ENCODE measurements at places on chromosomes 1 and 21.

GRCh38 chr1:61491497-61491896 is 233.4 kb downstream of the TM2D1 start:
- DNase-seq = no peak

- DNase-seq = no peak
Observed at GRCh38 chr21:45537111-45537745, 5.0 kb downstream of the SLC19A1 start.

DNA sequence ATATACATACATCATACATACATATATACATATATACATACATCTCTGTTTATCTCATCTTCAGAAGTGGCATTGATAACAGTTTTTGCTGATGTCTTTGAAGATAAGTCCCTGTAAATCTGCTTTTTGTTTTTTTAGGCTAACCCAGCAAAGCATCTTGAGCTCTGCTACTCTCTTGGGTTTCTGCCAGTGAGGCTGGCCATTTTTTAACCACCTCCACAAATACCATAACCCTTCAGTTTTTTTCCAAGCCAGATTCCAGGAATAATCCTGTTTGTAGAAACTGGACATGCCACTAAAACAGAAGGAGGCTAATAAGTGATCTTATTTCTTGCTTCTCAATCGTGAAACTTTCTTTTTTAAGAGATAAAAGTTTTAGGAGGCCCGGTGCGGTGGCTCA is 21.6 kb downstream of the SDHC start:
- DNase-seq = no peak

- no peak for DNase-seq
Observed at GRCh38 chr21:16578912-16579311, 849.1 kb downstream of the USP25 start.

DNA sequence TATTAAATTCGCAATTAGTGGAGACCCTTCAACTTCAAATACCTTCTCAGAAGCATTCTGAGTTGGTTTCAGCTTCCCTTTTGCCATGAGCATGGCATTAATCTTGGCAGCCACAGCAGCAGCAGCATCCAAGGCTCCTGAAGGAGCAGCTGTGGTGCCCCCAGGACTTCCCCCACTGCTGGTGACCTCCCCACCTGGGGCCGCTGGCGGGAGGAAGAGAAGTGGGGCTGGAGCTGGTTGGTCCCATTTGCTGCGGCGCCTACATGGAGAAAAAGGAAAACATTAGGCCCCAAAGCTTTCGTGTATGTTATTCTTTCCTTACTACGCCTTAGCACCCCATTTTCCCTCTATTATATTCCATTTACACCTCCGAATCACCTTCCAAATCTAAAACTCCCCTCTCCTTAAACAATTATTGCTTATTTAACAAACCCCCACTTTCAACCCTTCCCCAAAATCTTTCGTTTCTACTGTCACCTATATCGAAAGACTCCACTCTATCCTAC is 569 bp downstream of the KHDC4 start:
- DNase-seq = no peak

- no peak for DNase-seq
Observed at GRCh38 chr1:43586136-43586731, 55.6 kb downstream of the PTPRF start.

DNA sequence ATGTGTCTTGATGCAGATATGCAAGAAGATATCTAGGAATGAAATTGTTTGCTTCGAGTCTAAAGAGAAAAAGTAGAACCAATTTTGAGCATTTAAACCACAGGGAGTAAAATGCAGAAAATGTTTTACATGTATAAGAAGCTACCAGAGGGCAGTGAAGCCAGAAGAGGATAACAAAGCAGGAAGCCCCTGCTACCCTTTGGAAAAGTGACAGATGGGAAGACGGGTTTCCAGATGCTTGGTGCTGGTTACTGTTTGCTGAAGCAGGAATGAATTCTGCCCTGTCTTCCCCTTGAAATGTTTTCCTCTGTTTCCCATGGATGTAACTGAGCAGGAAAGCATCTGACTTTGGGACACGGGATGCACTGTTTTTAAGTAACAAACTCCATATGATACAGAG is 822.2 kb downstream of the MRPL39 start:
- no peak for DNase-seq

DNA sequence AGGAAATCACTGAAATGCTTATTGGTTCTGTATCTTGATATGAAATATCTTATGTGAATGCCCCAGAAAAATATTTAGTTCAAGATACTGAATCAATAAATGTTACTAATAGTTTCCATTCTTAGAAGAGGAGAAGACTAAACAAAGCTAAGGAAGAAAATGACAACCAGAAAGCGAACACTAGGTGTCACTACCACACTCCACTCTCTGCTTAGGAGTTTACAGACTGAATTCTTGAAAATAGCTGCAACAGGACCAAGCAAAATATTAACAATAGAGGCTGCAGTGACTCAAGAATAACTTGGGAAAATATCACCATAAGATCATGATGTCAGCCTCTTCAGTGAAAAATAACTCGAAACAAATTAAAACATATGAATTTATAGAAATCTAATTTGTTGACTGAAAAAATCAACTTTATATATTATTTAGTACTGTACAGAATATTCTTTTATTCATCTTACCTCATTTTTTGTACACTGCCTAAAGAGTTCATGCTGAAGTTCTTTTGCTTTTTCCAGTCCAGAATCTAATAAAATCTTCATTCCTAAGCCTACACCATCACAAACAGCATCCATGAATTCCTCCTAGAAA is 61.6 kb downstream of the KIF14 start:
- DNase-seq = peak; percentile 5

DNA sequence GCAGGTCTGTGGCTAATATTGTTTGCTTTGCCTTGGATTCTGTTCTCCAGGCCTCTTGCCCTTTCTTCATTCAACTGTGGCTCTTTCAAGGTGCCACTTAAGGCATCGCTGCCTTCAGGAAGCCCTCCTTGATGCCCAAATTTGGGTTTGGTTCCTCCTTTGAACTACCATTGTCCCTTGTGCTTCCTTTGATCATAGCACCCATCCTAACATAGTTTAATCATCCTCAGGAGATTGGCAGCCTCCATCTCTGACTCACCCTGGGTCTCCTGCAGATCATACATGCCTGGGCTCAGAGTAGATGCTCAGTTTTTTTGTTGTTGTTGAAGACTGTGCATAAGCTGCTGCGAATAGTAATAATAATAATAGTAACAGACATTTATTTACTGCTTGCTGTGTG is 54.4 kb upstream of the ACOT11 start:
- no peak for DNase-seq

DNA sequence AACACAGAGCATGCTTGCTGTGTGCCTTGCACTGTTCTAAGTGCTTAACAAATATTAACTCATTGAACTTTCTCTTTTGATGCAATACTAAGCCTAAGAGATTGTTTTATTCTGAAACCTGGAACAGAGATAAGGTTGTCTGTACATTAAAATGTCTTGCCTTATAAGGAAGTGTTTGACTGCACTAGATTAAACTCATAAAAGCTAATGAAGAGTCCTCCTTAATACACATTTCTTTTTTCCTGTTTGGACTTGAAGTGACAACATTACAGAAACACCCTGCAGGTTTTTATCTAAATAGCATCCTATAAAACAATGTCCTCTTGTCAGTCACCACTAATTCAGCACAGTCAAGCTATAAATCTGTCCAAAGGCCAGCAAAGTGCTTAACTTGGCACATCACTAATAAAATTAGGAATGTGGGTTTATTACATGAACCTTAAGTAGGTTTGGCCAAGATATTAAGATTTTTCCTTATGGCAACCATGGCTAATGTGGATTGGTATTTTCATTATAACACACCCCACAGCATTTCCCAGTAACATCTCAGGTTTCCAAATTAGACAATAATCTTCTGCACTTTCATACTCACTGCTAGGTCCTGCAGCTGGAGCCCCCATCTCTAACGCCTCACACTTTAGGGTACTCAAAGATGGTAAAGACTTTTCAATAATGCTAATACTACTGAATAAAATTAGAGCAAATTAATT is 389.7 kb downstream of the LMO4 start:
- DNase-seq = no peak

- DNase-seq = no peak
Observed at GRCh38 chr1:21579791-21580190, 70.6 kb downstream of the ALPL start.

DNA sequence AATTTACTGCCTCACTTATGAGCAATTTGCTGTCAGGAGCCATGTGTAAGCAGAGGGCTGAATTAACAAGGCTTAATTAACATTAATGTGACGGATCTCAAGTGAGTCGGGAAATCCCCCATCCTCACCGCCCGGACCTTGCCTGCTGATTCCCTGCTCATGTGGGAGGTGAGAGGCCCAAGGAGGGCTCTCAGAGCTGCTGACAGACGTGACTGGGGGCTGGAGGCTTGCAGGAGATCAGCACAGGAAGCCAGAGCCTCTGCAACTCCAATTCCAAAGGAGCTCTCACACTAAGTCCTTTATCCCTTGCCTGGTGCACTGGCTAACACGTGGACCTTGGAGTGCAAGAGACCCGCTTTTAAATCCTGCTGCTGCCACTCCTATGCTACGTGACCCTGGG is 19.4 kb downstream of the LRP8 start:
- DNase-seq = no peak

GRCh38 chr1:180542838-180543145 is 16.0 kb upstream of the OVAAL start:
- no peak for DNase-seq

- no peak for DNase-seq
Observed at GRCh38 chr1:41397020-41397419, 35.8 kb downstream of the FOXO6 start.

Data from activated naive CD8-positive, alpha-beta T cell treated with anti-CD3 and anti-CD28 coated beads for 36 hours (primary cell).